Thoracic aorta (tissue), 2 donors: ENCODE measurements at places on chromosomes 2 and 18.

GRCh38 chr2:118661179-118661578, 186.3 kb downstream of the EN1 start:
- no peak for DNase-seq

GRCh38 chr2:190079160-190079559, 16.6 kb upstream of the MSTN start:
- no peak for DNase-seq

DNA sequence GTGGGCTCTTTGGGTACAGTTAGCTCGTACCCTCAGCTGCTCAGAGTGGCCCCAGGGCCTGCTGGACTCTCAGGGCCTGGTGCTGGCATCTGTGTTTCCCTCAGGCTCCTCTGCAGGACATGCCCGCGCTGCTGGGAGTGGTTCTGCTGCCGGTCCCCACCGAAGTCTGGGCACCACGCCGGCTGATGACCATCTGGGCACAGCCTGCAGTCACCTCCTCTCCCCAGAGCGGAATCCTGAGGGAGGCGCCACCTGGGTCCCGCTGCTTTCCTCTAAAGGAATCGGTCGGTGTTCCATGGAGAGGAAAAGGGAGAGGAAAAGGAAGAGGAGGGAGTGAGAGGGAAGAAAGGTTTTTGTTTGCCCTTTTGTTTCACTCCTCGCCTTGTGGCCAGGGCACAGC, 43.6 kb downstream of the MC2R start:
- DNase-seq = no peak

GRCh38 chr2:3755277-3755676, 51.9 kb downstream of the DCDC2C start:
- DNase-seq = no peak

DNA sequence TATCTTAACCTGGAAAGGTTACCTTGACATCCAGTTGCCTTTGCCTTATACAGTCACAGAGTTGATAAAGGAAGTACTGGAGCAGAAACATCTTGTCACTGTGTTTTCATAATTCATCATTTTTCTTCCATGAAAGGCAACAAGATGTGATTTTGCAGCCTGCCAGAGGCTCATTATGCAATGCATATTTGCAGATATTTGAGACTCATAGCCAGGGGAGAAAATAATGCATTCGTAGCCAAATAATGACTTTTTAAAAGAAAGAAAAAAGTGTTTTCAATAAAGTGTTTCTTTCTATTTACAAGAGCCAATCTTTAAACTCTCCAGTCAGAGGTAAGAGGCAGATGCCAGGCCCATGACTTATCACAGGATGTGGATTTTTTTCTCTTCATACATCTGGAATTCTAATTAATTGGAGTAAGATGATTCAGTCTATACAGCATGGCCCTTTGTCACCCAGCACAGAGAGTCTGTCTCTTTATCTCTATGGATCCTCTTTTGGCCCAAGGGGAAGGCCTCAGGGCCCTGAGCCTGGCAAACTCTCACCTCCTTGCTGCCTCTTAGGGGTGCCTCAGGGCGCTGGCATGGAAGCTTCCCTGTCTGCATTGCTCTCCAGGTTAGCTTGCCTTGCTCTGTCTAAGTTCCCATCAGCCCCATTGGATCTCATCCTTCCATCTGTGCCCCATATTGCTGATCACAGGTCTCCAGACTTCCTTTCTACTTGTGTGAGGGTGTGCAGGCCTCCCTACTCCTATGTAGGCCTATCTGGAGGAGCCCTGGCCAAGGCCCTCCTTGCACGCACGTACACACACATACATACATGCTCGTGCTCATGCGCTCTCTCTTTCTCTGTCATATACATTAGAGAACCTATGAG, 247.7 kb downstream of the TPGS2 start:
- no peak for DNase-seq

DNA sequence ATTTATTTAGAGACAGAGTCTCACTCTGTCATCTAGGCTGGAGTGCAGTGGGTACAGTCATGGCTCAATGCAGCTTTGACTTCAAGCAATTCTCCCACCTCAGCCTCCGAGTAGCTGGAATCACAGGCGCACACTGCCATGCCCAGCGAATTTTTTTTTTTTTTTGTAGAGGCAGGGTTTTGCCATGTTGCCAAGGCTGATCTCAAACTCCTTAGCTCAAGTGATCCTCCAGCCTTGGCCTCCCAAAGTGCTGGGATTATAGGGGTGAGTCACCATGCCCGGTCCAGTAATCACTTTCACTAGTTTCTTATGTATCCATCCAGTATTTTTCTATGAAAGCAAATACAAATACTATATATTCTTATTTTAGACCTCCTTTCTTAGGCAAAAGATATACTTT, 24.0 kb downstream of the PRKAG3 start:
- DNase-seq = no peak

- no peak for DNase-seq
Observed at GRCh38 chr2:157489983-157490382, 46.1 kb upstream of the CYTIP start.

DNA sequence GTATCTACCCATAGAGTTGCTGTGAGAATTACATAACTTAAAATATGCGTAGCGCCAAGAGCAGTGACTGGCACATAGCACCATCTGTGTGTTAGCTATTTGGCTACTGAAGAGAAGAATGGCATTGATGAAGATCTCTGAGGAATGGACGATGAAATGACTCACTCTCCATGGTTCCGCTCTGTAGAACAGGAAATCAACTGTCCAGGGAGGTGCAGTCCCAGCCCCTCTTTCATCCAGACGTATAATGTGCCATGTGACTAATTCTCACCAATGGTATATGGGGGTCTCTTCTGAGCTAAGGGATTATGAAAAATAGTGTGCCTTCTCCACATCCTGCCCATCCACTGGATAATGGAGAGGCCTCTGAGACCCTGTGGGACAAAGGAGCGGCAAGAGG, 254.8 kb downstream of the CYP26B1 start:
- DNase-seq = no peak

DNA sequence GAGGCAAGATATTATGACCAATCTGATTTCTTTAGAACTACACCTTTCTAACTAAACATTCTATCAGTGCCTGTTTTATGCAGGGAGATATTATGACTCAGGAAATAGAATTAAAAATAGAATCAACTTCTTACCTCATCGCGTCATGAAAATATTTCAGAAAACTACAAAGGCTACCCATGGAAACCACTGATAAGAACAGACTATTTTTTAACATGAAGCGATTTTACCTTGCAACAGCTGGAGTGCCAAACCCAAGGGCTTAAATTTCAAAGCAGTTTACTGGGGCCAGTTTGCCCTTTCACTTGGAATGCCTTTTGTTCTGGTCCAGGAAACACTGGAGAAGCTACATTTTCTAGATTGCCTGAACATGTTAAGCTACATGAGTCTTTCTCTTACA, 304.8 kb upstream of the CCDC68 start:
- no peak for DNase-seq

GRCh38 chr2:62540408-62541168, 34.6 kb upstream of the TMEM17 start:
- no peak for DNase-seq

- DNase-seq = no peak
Observed at GRCh38 chr2:37698931-37699481, 27.6 kb upstream of the CDC42EP3 start.

GRCh38 chr2:7766088-7766722, 849.0 kb downstream of the RNF144A start:
- no peak for DNase-seq

GRCh38 chr2:101440127-101440738, 34.7 kb downstream of the RFX8 start:
- no peak for DNase-seq

DNA sequence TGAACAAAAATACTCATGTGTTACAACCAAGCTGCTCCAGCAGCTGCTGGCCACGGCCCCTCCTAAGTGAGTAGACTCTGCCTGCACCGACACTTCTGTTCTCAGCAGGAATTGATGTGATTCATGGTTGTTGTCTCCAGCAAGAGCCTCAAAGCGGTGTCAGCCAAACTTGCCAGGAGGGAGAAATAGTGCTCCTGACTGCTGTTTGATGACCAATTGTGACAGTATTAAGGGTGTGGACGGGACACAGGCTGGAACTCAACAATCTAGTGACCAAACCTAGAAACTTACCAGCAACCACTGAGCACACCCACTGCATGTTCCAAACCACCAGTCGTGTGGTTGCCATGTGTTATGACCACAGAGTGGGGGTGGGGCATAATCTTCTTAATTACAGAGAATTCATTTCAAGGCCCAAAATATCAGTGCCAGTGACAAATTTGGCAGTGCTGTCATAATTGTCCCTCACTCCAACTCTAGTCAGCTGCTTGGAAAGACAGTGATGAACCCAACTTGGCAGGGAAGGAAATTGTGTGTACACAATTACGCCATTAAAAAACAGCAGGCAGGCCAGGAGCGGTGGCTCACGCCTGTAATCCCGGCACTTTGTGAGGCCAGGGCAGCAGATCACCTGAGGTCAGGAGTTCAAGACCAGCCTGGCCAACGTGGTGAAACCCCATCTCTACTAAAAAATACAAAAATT, 30.4 kb downstream of the FBLN7 start:
- no peak for DNase-seq

DNA sequence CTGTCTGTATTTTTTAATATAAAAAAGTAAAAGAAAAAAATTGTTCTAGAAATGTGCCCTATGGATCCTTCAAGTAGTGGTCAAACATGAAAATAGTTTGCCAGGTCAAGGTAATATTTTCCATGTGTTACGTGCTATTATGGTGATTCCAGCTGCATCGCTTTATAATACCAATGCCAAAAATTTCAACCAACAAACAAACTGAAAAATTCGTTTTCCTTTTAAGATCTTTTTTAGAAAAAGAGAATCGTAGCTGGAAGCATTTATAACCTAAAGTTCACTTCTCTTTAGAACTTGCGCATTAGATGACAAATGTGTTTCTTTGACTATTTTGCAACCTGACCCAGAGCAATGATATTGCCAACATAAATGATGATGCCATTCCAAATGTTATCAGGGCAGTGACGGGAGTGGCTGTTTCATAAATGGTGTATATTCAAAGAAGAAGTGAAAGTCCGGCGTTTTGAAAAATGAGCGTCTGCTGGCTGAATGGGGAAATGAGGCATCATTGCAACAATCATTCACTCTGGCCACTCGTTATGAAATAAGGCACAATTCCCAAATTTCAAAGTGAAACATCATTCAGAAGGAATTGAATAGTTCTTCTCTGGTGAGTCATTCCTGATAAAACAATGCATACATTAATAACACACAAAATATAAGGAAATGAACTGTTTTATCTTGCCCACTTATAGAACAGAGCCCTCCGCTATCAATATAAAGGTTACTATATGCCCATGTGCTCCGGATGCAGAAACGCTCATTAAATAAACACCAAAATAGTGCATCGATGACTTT, 297.4 kb downstream of the TGIF1 start:
- peak; percentile 25 for DNase-seq

- no peak for DNase-seq
Observed at GRCh38 chr18:38526922-38527321, 961.3 kb upstream of the CELF4 start.

DNA sequence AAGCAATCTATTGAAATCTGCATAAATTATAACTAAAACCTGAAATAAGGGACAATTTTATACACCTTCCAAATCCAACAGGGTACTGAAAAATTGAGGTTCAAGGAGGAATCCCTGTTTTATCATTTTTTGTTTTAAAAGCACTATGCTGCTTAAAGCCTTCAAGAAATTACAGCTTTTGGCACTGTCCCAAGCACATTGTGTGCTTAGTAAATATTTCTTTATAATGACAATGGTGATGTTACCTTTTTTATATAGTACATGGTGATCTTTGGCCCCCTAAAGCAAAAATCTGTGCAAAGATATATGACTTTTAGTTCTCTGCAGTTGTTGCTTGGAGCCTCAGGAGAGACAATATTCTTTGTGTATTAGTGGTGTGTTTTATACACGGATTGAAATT, 71.6 kb upstream of the EFEMP1 start:
- no peak for DNase-seq

DNA sequence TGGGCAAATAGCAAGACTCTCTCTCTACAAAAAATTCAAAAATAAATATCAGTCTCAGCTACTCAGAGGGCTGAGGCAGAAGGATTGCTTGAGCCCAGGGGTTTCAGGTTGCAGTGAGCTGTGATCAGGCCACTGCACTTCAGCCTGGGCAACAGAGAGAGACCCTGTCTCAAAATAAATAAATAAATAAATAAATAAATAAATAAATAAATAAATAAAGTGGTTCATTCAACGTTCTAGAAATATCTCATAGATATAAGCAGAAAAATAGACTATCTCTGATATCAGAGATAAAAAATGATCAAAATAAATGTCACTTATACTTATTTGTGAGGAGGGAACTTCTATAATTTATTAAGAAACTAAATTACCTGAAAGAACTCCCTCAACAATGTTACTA, 480.9 kb downstream of the FBXO15 start:
- no peak for DNase-seq

- no peak for DNase-seq
Observed at GRCh38 chr18:22683196-22683676, 249.9 kb upstream of the RBBP8 start.

DNA sequence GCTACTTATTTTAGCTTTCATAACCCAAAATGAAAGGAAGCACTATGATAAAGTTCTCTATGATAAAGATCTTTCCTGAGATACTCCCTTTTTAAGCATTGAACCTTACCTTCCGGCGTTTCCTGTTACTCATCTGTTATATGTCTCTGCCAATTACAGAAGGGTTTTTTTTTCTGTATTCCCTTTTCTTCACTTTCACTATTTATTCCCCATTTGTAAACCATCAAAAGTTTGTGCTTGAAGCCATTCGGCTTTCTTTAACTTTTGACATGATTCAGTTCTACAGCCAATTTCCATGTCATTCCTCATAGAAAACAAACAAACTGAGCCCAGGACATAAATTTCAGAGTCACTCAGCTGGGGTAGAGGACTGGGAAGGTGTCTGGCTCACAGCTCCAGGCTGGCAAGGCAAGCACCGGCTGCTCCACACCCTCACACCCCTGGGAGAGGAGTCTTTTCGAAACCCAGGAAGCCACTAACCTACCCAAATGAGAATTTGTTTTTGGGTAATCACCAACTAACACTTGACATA, 429.4 kb upstream of the TRIB2 start:
- no peak for DNase-seq

GRCh38 chr2:100664021-100664755, 101.4 kb downstream of the PDCL3 start:
- no peak for DNase-seq

DNA sequence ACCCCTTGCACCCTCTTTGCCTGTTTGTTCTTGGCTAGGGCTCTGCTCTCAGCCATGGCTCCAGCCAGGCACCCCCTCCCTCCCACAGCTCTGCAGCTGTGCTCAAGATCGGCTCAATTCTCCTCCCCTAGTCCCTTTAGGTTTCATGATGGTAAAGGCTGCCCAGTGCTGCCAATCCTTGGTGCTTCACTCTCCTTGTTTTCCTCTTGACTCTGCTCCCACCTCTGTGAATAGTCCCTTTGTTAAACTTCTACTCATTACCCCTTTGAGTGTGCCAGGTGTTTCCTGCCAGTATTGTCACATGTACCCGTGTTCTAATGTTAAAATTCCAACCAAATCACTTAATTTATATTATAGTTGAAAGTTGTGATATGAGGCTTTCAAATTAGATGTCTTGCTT, 101.0 kb upstream of the CERS6 start:
- DNase-seq = no peak

GRCh38 chr2:111143107-111143842, 22.6 kb downstream of the BCL2L11 start:
- DNase-seq = no peak

- DNase-seq = no peak
Observed at GRCh38 chr2:121388371-121388770, 103.4 kb upstream of the TFCP2L1 start.
